ENCODE measurements at places on chromosomes 7 and 10. TPM values are rescaled to one million over a fixed set of nuclear protein-coding genes. Genes with fewer than 3 reads are reported as not detected.

GRCh38 chr10:80447436-80448190 is 6.5 kb upstream of the TSPAN14 start:
- no peak for DNase-seq

The ACSL5 gene
- total RNA-seq: not detected

The GGCT gene
- 98.2 TPM for total RNA-seq

DNA sequence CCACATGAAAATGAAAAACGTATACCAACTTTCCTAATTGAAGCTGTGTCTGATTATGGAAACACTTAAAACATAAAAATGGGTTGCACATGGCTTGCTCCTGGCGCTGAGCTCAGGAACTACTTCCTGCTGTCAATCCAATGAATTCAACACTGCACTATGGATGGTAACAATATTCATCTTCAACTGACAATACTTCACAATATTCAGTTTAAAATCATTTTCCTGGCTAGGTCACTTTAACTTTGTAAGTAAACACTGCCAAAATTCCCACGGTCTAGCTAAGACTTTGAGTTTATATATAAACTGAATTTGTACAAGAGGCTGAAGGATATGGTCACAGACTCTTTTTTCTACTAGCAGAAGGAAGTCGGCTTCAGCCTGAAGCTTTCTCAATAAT is 556.9 kb downstream of the TNS3 start:
- DNase-seq: no peak

GRCh38 chr10:87961314-87961713 is 97.9 kb downstream of the PTEN start:
- no peak for DNase-seq

GRCh38 chr10:5076615-5077014 is 17.6 kb upstream of the AKR1C3 start:
- no peak for DNase-seq

The ARHGAP21 gene
- 60.2 TPM for total RNA-seq

The CXCL12 gene
- total RNA-seq: not detected

- peak; percentile 76 for DNase-seq
These were observed 84.2 kb downstream of the CDK6 start for GRCh38 chr7:92751902-92752901.

DNA sequence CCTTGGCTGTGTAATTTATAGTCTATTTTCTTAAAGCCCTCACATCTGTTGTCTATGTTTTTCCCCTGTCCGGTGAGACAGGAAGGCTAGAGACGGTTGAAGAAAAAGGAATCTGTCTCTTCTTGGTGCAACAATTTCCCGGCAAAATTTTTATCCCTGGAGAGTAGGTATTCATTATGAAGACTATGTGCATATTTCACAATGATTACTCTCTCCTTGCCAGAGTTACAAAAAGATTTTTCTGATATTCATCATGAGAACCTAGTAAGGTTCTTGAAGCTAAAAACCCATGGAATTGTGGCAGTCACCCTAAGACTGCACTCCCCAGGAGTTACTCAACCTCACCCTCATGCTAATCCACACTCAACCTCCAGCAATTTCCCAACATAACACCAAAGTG is 55.0 kb upstream of the GHITM start:
- no peak for DNase-seq

DNA sequence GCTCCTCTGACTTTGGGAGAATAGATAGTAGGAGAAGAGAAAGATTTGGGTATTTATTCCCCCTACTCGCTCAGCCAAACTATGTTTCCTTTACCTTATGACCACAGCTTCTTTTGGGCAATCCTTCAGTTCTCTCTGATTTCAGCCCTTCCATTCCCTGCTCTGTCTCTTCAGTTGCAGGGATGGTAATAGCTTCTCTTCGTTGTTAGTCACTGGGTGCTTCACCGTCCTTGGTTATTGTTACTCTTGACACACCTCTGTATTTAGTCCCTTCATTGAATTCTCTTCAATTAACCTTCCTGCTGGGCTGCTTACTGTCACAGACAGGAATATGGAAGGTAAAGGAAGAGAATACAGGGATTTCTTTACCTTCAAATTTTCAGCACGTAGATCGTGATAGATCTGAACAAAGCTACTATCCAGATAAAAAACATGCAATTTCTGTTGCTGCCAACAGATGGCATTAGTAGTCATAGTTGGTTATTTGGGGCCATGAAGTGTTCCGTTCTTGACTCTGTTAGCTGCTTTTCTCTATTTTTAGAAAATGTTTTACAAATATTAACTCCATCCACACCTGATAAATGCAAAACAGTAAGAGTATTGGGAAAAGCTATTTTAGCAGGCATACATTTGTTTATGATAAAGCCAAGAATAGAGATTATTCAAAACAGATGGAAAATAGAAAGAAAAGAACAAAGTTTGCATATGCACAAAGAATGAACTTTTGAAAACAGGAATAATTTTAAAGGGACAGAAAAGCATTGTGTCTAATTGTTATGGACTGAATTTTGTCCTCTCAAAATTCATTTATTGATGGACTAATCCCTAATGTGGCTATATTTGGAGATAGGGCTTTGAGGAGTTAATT is 14.0 kb upstream of the PTTG1IP2 start:
- peak; percentile 47 for DNase-seq

DNA sequence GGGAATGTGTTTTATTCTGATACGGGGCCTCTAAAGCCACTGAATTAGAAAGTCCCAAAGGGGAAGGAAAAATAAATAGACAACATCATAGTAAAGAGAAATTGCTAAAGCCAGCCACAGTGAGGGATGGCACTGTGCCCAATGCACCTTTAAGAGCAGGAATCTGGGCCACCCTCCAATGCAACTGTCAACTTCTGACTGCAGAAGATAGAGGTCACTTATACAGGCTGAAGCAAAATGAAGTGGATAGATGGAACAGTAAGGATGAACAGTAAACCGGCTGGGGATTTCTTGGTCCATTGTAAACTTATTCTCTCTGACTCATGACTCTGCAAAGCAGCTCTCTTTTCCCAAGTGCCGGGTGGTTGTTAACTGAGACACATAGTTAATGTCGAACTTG is 54.0 kb upstream of the KCNIP2 start:
- DNase-seq: no peak

The AGBL3 gene
- total RNA-seq: 2.6 TPM

GRCh38 chr10:80512031-80512526 is 25.6 kb upstream of the SH2D4B start:
- DNase-seq: no peak

- DNase-seq: no peak
These were observed 34.9 kb upstream of the PRSS1 start for GRCh38 chr7:142714375-142714774.

DNA sequence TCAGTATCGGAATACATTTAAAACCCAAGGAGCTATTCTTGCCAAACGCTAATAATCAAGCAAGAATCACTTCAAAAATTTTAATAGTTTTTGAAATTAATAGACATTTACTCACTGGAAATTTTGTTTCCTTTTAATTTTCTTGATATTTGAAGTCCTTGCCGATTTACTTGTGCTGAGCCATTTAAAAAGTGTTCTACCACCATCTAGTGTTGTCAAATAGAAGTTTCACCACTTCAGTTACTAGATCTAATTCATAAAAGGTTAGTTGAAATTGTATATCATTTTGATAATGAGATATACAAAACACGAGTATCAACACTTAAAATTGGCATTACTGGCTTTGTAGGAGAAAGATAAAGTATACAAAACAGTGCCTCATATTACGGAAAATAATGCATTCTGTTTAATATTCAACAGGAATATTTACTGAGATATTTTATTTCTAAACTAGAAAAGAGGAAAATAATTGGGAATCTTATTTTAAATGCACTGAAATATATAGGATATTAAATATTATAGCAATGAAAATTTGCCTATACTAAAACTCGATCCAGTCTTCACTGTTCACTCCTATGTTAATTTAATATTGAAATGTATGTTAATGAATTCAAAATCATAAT is 664.8 kb upstream of the SEMA3D start:
- DNase-seq: peak; percentile 29

The STK32C gene
- total RNA-seq: 54.2 TPM

DNA sequence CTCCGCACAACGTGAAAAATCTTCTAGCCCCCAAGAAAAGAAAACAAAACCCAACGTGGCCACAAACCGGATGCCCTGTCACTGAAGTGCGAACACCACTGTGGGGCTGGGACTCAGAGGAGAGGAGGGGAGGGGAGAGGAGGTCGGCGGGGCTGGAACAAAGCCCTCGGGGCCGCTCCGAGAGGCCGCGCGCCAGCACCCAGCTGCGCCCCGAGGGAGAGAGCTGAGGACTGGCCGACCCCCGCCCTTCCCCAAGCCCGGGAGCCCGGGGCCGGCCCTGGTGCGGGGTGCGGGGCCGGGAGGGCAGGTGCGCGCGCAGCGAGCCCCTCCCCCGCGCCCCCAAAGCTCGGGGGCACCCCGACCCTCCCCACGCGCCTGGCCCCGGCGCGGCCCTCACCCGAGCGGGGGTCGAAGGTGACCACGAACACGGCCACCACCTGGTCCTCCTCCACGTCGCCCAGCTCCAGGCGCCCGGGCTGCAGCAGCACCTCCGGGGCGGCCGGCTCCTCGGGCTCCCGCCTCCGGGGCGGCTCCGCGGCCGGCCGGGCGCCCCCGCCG is 398 bp downstream of the DENND11 start:
- peak; percentile 5 for DNase-seq

The BLVRA gene
- total RNA-seq: 68.1 TPM

The SFTPA1 gene
- not detected for total RNA-seq

DNA sequence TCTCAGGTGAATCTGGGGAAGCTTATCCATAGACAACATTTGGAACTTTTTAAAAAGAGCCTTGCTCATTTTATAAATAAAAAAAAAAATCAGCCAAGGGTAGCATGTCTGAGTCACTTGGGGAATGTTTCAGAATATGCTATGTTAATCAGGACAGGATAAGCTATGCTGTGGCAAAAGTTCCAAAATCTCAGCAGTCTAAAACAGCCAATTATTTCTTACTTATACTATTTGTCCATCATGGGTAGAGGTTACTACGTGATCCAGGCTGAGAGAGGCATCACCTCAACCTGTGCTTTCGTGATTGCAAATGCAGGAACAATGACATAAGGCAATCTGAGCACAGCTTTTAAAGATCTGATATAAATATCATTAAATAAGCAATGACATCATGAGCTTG is 6.5 kb downstream of the SLC13A1 start:
- DNase-seq: no peak

DNA sequence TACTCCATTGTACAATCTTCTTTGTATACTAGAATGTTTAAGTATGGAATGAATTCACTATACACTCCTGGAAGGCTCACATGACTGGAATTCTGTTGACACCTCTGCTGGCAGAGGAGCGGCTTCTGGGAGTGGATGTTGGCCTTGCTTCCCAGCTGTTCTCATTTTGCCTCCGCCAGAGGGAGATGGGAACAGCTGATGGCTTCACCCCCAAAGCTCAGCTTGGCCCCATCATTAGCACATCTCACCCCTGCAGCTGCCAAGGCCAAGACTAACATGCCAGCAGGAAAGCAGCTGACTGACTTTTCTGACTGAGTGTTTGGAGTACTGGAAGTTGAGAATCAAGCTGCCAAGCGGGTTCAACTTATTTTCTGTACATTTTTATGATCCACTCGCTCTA is 15.1 kb downstream of the ADAM12 start:
- DNase-seq: no peak

DNA sequence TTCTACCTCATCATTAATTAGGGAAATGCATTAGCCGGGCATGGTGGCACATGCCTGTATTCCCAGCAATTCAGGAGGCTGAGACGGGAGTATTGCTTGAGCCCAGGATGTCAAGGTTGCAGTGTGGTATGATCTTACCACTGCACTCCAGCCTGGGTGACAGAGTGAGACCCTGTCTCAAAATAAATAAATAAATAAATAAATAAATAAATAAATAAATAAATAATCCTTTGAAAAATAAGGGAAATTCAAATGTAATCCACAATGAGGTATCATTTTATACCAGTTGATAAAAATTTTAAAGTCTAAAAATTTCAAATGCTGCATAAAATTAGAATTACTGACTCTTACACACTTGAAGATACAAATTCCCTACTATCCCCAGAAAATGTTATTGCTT is 334.3 kb downstream of the ADK start:
- no peak for DNase-seq

The NAMPT gene
- total RNA-seq: 1,941 TPM

Data from NCI-H460 (cell line).